ENCODE measurements at places on chromosomes 7 and 10.

DNA sequence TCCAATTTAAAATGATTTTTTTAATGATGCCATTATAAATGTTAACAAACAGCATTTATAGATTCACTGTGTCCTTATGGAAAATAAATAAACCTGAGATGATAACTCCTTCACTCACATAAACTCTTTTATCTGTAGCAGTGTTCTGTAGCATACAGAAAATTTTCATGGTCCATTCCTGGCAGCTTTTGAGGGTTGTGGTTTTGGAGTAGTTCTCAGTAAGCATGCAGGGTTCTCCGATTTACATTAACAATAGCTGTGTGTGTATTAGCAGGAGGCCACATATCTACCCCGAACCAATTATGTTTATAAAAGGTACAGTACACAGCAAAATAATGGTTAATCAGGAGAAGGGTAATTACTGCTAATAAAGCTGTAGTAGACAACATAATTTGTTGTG, 162.7 kb downstream of the CDCA7L start:
- no peak for DNase-seq

DNA sequence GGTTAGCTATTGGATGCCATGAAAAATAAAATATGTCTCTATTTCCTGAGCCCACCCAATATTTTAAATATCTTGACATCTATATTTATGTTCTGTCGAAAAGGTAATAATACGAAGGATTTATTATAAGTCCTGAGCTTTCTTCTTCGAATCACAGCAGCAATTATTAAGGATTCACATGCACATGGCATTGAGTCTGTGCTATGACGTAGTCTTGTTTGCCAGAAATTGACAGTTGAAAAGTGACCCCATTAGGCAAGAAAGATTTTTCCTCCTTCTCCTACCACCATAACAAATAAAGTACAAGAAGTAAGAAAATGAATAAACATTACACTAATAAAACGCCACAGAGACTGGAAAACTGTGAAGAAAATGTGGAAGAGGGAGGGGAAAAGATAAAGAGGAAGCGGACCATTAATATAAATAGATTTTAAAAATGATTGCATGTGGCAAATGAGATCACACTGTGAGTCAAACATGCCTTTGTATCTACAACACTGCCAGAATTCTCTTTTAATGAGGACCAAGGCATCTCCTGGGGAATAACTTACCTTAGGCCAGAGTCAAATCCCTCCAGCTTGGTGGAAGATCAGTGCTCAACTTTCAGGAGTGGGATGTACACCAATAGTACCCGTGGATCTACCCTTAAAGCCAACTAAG, 21.6 kb downstream of the FZD1 start:
- DNase-seq, result no peak

- no peak for DNase-seq
Observed at GRCh38 chr7:50393076-50393475, 57.1 kb downstream of the FIGNL1 start.

- no peak for DNase-seq
Observed at GRCh38 chr7:66321283-66321682, 116.1 kb downstream of the TPST1 start.

DNA sequence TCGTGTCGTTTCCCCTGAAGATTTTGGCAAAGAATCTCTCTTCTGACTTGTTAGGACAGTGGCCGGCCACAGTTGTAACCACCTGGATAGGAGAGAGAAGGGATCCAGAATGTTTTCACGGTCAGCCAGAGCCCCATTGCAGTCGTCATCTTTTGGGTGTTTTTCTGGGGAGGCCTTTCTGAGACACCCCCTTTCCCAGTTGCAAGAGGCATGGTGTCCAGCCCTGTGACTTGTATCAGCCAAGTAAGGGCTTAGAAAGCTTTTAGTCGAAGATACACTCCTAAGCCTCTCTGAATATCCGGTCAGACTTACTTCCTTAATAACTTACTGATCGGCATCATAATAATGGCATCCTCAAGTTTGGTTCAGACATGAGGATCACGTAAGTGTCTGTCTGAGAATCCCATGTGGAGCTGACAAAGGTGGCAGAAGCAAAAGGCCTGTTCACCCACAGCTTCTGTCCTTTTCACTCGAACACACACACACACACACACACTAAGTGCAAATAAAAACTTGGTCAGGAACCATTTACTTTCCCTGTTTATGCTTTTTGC, 435.7 kb upstream of the GALNT17 start:
- DNase-seq, result no peak

GRCh38 chr10:43868952-43869351, 220.3 kb upstream of the ZNF32 start:
- DNase-seq, result no peak

DNA sequence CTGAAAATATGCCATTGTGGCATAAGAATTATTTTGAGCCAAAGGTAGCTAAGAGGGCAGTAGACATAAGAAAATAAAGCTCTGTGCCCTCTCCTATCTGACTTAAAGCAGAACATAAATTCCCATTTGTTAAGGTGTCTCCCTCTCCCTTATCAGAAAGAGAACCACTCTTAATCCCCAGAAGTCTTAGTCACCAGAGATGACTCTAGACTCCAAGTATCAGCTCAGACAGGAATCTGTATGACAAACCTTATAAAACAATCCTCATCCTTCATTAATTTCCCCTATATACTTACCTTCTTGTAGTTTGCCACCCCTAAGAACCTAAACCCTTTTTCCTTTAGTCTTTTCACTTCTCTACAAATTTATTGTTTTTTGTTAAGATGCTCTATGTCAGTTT, 21.8 kb upstream of the PIP4K2A start:
- DNase-seq, result no peak

GRCh38 chr7:1300636-1301035, 68.0 kb downstream of the UNCX start:
- DNase-seq, result no peak

DNA sequence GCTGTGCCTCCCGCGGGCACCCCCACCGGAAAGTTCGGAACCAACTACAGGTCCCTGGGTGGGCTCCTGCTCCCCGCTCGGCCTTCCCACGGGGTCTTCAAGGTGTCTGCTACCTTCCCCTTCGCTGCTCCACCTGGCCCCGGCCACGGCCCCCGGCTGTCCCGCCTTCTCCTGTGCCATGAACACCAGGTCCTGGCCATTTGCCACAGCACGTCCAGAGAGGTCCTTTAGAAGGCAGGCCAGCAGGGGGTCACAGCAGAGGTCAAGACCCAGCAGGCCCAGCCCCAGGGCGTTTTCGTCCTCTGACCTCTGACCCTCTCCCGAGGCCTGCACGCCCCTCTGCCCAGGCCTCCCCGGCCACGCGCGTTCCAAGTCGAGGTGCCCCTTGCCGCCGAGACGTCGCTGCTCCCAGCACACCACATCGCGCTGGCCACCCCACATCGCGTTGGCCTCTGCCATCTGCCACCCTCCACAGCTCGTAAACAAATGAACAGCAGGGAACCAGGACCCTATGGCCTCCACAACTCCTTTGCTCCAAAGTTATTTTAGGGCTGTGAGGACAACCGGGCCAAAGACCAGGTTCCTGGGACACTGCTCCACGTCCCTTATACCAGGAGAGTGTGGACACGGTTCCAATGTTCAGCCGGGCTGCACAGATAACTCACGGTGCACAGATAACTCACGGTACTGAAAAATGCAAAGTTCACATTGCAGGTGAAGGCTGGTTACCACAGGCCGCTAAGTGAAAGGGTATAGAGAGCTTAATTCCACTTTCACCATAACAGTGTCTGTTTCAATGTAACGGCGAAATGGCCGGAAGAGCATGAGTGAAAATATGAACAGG, 74.3 kb downstream of the CFAP46 start:
- DNase-seq, result no peak

GRCh38 chr10:82288461-82288881, 413.5 kb downstream of the NRG3 start:
- DNase-seq, result no peak

DNA sequence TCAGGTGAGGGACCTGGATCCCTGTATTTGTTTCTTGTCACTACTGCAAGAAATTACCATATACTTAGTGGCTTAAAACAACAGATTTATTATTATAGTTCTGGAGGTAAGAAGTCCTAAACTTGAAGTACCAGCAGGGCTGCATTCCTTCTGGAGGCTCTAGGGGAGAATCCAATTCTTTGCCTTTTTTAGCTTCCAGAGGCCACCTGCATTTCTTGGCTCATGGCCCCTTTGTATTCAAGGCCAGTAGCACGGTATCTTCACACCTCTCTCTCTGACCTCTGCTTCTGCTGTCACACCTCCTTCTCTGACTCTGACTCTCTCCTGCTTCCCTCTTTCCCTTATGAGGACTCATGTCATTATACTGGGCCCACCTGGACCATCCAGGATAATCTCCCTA, 2.2 kb upstream of the LHPP start:
- no peak for DNase-seq

GRCh38 chr10:78920011-78920410, 148.8 kb upstream of the ZMIZ1 start:
- no peak for DNase-seq
